ENCODE measurements at places on chromosomes 2 and 18.

GRCh38 chr2:166140932-166141331 is 13.1 kb upstream of the SCN1A start:
- no peak for DNase-seq

DNA sequence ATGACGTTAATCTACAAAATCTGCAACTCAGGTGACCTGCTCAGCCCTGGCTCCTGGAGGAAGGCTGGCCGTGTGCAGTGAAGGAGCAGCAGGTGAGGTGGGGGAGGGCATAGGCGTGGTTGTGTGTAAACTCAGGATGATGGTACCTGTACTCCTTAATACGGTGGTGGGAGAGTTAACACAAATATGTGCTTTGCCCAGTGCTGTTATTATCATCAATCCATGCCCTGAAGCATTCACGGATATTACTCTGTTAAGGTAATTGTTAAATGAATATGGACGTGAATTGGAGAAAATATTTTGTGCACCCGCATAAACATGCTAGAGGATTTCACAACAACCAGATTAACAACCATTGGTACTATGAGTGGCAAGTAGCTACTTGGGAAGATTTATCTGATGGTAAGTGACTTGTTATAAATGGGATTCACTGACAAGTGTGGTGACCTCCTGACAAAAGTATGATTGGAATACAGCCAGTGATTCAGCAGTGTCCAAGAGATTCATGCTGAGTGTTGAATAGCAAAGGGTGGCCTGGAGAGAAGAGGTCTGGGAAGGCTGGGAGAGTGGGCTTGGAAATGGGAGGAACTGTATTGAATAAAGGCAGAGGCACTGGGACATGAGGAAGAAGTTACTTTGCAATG is 194.1 kb downstream of the TPGS2 start:
- no peak for DNase-seq

- DNase-seq, result no peak
Observed at GRCh38 chr2:183078163-183078463, 434 bp upstream of the DUSP19 start.

- no peak for DNase-seq
Observed at GRCh38 chr2:150255528-150255927, 231.9 kb downstream of the RND3 start.

GRCh38 chr2:205972113-205972512 is 113.9 kb downstream of the INO80D start:
- no peak for DNase-seq

Data from stimulated activated CD4-positive, alpha-beta T cell treated with anti-CD3 and anti-CD28 coated beads, Interleukin-1b, Interleukin-23, amount 100 ng/mL, for 24 hours (primary cell).